ENCODE measurements at places on chromosomes 13 and 19.

GRCh38 chr13:44903574-44903985, 85.7 kb downstream of the NUFIP1 start:
- no peak for DNase-seq

- no peak for DNase-seq
These were observed 14.2 kb downstream of the FCAR start for GRCh38 chr19:54888239-54888638.

GRCh38 chr13:107185889-107186288, 618.0 kb upstream of the ARGLU1 start:
- no peak for DNase-seq

GRCh38 chr19:36051637-36052036, 2.4 kb downstream of the THAP8 start:
- DNase-seq: no peak

GRCh38 chr13:59270327-59270726, 893.4 kb downstream of the DIAPH3 start:
- DNase-seq: no peak

- DNase-seq: peak; percentile 23
These were observed at the start of gene DKKL1 for GRCh38 chr19:49363268-49364082. DKKL1 (plus strand) TSS chr19:49363877; CDS start chr19:49363999, 122 bp downstream.

GRCh38 chr13:47291107-47291656, 394.3 kb upstream of the HTR2A start:
- DNase-seq: no peak

GRCh38 chr19:48883726-48884125, 11.5 kb downstream of the PPP1R15A start:
- no peak for DNase-seq

GRCh38 chr13:105817498-105817897, 718.0 kb downstream of the EFNB2 start:
- DNase-seq: no peak

- DNase-seq: no peak
These were observed 710 bp upstream of the BTBD2 start for GRCh38 chr19:2016041-2016807.

- DNase-seq: no peak
These were observed 64.0 kb upstream of the GSX1 start for GRCh38 chr13:27728271-27728670.

DNA sequence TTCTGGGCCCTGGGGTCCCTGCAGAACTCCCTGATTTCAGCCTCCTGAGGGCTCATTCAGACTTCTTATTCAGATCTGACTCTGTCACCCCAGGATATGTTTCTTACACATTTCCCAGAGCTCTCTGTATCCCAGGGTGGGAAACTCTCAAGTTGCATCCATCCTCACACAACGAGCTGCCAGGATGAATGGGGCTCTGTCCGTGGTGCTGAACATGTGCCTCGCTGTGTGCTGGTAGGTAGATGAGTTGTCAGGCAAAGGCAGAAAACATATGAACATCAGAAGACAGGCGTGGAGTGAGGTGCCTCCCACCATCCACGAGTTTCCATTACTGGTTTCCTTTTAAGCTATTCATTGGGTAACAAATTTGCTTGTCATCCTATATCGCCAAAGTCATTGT, 11.4 kb upstream of the IGFL1 start:
- no peak for DNase-seq

GRCh38 chr13:102872131-102872530, 26.3 kb downstream of the ERCC5 start:
- DNase-seq: no peak

DNA sequence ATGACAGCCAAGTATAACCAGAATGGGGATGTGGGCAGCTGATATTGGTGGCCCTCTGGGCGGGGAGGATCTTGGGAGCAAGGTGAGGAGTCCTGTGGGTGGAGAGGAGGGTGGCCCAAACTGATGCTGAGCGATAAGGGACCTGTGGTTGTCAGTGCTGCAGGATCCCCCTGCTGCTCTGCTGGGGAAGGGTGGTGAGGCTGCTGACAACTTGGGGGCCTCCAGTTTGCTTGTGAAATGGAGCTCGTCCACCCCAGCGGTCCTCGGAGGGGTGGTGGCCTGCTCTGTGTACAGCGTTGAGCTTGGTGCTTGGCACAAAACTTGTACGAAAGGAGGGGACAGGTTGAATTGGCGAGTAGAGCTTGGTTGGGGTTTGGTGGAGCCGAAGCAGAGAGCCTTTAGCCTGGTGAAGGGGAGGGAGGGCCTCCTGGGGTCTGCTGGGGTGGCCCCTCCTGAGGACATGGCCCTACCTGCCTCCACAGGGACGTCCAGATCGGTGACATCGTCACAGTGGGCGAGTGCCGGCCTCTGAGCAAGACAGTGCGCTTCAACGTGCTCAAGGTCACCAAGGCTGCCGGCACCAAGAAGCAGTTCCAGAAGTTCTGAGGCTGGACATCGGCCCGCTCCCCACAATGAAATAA, 2.9 kb downstream of the RPS11 start:
- peak; percentile 25 for DNase-seq

All from stimulated activated CD4-positive, alpha-beta T cell treated with anti-CD3 and anti-CD28 coated beads, Interleukin-1b, Interleukin-23, amount 100 ng/mL, for 24 hours (primary cell).